ENCODE measurements at places on chromosomes 3 and 15. TPM values are rescaled to one million over a fixed set of nuclear protein-coding genes. Genes with fewer than 3 reads are reported as not detected.

GRCh38 chr3:171221597-171221996 is 195.1 kb upstream of the SLC2A2 start:
- no peak for DNase-seq

GRCh38 chr3:29494305-29495036 is 213.6 kb downstream of the RBMS3 start:
- no peak for DNase-seq

GRCh38 chr3:35974872-35975271 is 335.5 kb downstream of the ARPP21 start:
- DNase-seq: no peak

- no peak for DNase-seq
Measured at GRCh38 chr3:187960820-187961219, 193.1 kb upstream of the LPP start.

DNA sequence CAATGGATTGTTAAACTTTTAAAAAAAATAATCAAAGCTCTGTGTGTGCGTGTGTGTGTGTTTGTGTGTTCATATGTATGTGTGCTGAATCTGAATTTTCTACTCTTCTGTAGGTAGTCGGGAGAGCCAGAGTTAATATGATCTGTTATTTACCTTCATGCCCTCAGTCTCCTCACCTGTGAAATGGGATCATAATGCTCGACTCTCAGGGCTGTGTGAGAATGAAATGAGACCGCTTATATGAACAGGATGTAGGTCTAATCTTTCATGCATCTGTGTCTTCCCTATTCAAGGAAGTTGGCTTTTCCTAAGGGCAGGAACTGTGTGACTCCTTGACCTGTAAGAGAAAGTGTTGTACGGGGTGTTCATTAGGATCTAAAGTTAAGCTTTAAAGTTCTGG is 182.2 kb downstream of the RPLP1 start:
- DNase-seq: no peak

DNA sequence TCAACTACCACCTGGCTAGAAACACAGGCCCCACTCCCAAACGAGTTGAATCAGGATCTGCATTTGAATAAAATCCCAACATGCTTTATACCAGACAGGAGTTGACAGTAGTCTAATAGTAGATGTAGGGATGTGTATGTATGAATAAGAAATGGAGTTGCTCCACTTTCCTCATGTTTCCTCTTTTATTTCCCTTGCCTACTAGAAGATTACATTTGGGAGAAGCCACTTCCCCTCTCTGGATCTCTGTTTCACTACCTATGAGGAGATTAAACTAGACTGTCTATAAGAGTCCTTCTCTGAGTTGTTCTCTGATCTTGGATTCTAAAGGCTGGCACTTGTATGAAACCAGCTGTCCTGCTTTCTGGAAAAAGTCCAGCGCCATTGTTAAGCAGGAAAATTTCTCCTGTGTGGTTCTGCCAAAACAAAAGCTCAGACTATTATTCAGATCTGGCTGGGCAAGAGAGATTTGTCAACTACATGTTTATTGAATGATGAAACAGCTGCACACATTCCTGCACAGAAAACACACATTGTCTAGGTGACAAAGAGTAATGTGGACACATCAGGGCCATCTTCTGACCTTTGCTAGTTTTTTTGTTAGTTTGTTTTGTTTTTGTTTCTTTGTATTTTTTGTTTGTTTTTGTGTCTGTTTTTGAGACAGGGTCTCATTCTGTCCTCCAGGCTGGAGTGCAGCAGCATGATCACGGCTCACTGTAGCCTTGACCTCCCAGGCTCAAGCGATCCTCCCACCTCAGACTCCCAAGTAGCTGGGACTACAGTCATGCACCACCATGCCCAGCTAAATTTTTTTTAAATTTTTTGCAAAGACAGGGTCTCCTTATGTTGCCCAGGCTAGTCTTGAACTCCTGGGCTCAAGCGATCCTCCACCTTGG is 29.9 kb downstream of the ACP3 start:
- no peak for DNase-seq

DNA sequence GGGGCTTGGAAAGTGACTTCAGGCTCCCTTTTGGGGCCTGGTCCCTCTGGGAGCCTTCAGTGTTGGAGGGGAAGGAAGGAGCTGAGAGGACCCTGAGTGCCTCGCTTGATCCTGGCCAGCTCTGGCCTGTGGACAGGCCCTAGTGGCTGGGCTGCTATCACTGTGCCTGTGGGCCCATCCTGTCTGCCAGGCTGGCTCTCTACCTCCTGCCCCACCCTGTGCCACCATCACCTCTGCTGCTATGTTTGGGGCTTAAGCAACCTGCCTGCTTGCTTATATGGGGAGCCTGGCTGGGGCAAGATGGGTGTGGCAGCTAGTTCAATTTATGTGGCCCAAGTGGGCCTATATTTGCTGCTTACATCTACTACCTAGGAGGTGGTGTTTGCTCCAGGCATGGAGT is 7.1 kb downstream of the TEX264 start:
- DNase-seq: no peak

- DNase-seq: no peak
Measured at GRCh38 chr15:68734881-68735280, 85.8 kb downstream of the ANP32A start.

- no peak for DNase-seq
Measured at GRCh38 chr15:74683758-74684157, 12.1 kb downstream of the EDC3 start.

- DNase-seq: no peak
Measured at GRCh38 chr15:22904736-22905135, 66.3 kb downstream of the NIPA2 start.

DNA sequence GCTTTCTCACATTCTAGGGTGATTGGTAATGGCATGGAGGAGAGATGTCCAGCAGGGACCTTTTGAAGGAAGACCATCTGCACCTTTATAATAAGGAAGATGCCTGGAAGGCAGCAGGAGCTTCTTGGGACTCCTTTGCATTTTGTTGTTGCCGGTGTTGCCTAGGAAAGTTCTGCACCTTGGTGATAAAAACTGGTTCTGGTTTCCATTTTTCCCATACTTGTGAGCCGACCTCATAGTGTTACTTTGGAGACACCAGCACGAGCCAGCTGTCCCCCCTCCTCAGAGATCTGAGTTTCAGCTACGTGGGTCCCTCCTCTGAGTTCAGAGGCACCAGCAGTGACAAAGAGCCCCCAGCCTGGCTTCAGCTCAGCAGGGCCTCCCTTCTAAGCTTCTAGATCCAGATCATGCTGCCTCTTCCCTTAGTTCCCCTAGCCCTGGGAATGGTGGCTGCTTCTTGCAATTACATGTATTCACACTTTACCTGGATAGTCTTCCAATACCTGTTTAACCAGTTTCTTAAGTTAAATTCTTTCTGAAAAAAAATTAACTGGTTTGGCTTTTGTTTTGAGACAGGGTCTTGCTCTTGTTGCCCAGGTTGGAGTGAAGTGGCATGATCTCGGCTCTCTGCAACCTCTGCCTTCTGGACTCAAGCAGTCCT is 18.0 kb upstream of the FSTL1 start:
- DNase-seq: no peak

GRCh38 chr3:19030522-19030839 is 117.8 kb upstream of the KCNH8 start:
- DNase-seq: no peak

GRCh38 chr15:65092911-65093792 is 16.6 kb downstream of the KBTBD13 start:
- DNase-seq: no peak

DNA sequence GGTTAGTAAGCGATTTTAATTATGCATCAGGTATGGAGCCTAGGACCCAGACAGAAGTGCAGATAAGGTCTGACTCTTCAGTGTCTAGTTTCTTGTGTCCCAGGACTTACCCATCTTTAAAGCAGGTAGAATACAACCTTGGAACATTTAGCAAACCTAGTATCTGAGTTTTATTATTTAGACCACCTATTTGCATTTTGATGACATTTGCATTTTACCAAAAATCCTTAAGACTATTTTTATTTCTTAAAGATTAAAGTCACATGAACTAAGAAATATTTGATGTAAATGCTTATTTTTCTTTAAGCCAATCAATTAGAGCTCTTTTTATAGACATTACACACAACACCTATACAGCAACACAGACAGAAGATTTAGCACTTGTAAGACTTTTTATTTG is 939.1 kb downstream of the OTOL1 start:
- DNase-seq: no peak

DNA sequence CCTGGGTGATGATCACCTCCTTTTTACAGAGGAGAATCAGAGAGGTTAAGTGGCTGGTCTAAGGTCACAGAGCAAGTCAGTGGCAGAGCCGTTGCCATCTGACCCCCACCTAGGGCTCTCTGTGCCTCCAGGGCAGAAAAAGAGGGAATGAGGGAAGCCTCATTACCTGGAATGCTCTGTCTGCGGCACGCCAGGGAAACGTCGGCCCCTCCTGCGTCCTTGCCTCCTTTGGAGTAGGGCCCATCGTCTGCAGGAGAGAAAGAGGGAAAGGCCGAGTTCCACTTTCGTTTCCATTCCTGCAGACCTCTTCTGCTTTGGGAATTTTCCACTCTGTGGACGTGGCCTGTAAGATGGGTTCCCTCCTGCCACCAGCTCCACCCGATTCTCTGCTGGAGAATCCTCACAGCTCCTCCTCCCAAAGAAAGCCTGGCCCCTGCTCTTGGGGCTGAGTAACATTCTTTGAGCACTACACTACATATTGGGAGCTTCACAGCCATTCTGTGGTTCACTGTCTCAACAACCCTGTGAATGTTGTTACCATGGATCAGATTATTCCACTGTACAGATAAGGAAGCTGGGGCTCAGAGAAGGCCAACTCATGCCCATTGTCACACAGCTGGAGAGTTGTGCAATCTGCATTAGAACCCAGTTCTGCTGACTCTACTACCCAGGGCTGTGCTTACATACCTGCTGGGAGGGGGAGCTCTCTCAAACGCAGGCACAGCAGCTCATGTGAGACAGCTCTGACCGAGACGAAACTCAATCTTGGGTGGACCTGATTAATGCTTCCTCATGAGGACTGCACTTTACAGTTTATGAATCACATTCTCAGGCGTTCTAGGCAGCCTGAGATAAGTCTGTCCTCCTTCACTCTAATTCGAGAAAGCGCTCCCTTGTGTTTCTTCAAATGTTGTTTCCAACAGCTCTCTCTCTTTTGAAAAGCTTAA is 14.2 kb downstream of the GRIP2 start:
- DNase-seq: no peak

GRCh38 chr15:66004618-66005262 is 135.4 kb downstream of the RAB11A start:
- no peak for DNase-seq

- DNase-seq: no peak
Measured at GRCh38 chr3:16940769-16941700, 56.3 kb downstream of the PLCL2 start.

DNA sequence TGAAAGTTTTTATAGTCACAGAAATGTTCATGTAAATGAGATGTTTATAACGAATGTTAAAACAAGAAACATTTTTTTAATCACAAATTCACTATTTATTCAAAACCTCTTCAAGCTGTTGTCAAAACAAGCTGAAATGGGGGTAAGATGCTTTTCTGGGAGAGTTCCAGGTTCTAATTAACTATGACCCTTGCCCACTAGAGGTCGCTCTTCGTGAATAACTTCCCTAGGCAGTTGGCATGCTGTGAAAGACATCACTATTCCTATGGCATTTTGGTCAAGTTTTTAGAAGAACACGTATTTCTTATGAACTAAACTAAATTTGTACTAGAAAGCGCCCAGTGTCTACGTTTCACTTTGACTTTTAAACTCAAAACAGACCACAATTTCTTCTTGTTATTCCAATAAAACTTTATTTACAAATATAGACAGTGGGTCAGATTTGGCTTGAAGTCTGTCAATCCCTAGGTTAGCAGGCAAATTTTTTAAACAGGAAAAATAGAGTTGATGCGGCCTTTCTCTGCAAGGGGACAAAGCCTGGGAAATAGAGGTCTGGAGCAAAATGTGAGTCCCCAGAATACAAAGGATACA is 62.8 kb upstream of the CMTM8 start:
- no peak for DNase-seq

- DNase-seq: no peak
Measured at GRCh38 chr15:85026304-85027032, 44.8 kb downstream of the PDE8A start.

DNA sequence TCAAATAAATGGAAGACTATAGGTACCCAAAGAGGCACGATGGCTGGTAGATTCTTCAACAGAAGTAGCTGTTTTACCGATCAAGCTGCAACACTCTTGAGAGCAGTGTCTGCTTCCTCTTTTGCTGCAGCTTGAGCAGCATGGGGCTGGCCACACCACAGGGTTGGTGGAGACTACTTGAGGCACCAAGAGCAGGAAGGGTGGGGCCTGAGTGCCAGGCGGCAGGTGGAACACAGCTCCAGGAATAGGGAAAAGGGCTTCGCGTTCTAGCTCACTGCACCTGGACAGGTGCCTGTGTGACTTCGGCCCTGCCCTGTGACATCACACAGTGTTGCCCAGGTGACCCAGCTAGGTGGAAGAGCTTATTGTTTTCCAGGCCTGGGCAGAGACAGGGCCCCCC is at the start of gene CCDC33:
Gene CCDC33 (plus strand): TSS at position 365 of the 400 bp plus-strand sequence. CDS start 394 bp downstream, outside the sequence.
- no peak for DNase-seq

GRCh38 chr3:30578479-30578878 is 27.9 kb upstream of the TGFBR2 start:
- DNase-seq: no peak

GRCh38 chr3:127102587-127102986 is 90.3 kb upstream of the PRR23E start:
- no peak for DNase-seq

- no peak for DNase-seq
Measured at GRCh38 chr3:86563400-86563970, 427.5 kb downstream of the VGLL3 start.

DNA sequence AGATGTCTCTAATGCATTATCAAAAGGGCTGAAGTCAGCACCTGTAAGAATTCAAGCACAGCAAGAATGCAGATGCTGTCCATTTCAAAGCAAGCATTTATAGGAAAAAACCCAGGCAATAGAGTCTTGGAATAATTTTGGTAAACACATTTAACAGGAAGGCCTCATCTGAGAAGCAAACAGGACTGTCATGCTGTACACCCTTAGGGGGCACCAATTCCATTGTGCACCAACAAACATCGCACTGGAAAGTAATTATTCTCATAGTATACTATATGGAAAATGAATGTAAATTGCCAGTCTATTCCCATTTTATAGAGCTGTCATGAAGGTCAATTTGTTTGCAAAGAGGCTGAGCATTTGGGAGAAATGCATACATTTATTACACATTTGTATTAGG is 247.3 kb upstream of the SUCLG2 start:
- DNase-seq: no peak

MYD88 gene
- 39.2 TPM for total RNA-seq

HRH1 gene
- 8.0 TPM for total RNA-seq

MUC13 gene
- total RNA-seq: not detected

GRIP2 gene
- total RNA-seq: 0.84 TPM

ACKR2 gene
- total RNA-seq: 12.4 TPM

TRANK1 gene
- 31.5 TPM for total RNA-seq

ARL13B gene
- 10.4 TPM for total RNA-seq

MESP1 gene
- total RNA-seq: 4.0 TPM

MST1R gene
- total RNA-seq: 12.6 TPM
